Activated CD8-positive, alpha-beta memory T cell treated with anti-CD3 and anti-CD28 coated beads for 4 hours (primary cell): ENCODE measurements at places on chromosomes 16 and 17.

- no peak for DNase-seq
Observed at GRCh38 chr16:75555213-75555706, 792 bp downstream of the TMEM231 start.

GRCh38 chr16:1225051-1225451, at the start of gene TPSG1:
Gene TPSG1 (minus strand): TSS chr16:1225268. CDS start chr16:1225252, 16 bp downstream.
- DNase-seq = no peak

DNA sequence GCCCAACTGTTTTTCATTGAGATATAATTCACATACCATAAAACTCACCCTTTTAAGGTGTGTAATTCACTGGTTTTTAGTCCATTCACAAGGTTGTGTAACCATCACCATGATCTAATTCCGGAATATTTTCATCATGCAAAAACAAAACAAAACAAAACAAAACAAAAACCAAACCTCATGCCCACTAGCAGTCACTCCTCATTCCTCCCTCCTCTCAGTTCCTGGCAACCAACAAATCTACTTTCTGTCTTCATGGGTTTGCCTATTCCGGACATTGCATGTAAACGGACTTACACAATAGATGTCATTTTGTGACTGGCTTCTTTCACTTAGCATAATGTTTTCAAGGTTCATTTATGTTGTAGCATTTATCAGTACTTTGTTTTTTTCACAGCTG, 4.5 kb upstream of the NOD2 start:
- DNase-seq = no peak

GRCh38 chr16:72072514-72073342, 9.7 kb downstream of the HPR start:
- no peak for DNase-seq

GRCh38 chr16:56277075-56277474, 85.8 kb downstream of the GNAO1 start:
- no peak for DNase-seq

GRCh38 chr17:77145224-77145611, 4.4 kb downstream of the SEC14L1 start:
- DNase-seq = no peak

- DNase-seq = no peak
Observed at GRCh38 chr17:81846743-81847689, 12.2 kb upstream of the PPP1R27 start.

GRCh38 chr16:24524855-24525677, 14.3 kb upstream of the RBBP6 start:
- DNase-seq = no peak

GRCh38 chr16:29662729-29663015, 375 bp upstream of the SPN start:
- DNase-seq = no peak

DNA sequence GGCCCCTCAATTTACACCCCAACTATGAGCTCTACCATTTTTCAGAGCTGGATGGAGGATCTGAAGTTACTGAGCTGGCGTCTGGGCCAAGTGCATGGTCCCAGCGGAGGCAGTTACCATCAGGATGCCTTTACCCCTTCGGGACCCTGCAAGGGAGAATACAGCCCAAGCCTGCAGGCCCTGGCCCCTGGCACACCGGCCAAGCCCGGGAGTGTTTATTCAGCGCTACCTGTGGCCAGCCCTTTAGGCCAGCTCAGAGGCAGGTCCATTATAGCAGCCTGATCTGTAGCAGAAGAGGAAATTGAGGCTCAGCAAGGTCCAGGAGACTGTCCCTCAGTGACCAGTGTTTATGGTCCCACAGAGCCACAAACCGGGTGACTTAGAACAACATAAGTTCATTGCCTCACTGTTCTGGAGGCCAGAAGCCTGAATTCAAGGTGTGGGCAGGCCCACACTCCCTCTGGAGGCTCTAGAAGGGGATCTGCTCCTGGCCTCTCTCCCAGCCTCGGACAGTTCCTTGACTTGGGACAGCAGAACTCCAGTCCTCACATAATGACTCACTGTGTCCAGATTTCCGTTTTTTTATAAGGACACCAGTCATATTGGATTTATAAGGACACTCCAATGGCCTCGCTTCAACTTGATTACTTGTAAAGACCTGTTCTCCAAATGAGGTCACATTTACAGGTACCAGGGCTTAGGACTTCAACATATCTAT, 8.8 kb downstream of the SEC14L5 start:
- DNase-seq = no peak

- no peak for DNase-seq
Observed at GRCh38 chr17:45294506-45294905, 22.3 kb downstream of the MAP3K14 start.

DNA sequence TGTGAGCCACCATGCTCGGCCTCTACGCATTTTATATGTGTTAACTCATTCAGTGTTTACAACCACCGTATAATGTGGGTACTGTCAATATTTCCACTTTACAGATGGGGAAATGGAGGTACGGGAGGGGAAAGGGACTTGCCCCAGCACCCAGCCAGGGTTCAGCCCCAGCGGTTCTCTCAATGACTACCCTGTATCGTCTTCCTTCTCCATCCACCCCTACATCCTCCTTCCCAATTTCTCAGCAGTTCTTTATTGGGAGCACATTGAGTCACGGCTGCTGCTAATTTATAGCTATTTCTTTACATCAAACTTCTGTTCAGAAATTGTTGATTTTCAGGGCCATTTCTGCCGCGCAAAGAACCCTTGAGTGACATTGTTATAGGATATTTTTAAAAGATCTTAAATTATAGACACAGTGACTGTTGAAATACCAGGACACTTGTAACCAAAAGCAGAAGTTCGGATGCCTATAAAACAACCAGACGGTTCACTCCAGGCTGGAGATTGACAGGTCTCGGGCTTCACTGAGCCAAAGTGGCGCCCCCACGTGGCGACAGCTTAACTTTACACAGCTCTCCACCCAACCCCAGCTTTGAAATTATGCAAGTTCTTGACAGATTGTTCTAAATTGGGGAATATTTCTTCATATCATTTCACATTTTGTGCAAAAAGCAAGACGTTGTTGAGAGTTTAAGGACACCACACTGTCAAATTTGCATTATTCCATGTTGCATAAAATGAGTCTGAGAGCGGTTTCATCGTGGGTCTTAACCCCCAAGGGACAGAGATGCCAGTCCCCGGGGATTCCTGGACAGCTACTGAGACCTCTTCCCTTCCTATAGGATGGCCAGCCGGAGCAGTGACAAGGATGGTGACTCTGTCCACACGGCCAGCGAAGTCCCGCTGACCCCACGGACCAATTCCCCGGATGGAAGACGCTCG, 11.8 kb downstream of the SYT17 start:
- DNase-seq = no peak

- DNase-seq = no peak
Observed at GRCh38 chr17:70564006-70564620, 394.8 kb downstream of the KCNJ2 start.

- DNase-seq = no peak
Observed at GRCh38 chr16:48244863-48245195, 729 bp downstream of the LONP2 start.

DNA sequence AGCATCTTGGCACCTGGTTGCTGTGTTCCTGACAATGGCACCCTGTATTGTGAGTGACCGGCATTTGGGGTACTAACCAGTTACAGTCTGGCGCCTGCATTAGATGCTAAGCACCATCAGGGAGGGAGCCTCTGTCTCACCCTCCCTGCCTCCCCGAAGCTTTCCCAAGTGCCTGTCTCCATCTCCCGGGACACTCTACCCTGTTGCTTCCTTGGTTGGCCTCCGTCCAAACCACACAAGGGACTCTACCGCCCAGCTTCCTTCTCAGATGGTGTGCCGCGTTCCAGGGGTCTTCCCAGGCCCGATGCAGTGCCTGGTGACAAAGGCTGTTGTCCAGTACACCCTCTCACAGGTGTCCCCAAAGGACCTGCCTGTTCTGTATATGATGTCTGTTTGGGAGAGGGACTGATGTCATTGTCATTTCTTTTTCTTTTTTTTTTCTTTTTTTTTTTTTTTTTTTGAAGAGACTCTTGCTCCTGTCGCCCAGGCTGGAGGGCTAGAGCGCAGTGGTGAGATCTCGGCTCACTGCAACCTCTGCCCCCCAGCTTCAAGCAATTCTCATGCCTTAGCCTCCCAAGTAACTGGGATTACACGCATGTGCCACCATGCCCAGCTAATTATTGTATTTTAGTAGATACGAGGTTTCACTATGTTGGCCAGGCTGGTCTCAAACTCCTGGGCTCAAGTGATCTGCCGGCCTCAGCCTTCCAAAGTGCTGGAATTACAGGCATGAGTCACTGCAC, 6.7 kb downstream of the SNN start:
- DNase-seq = no peak
